Muscle of back (tissue), 13 donors: ENCODE measurements at places on chromosomes 7 and 10. TPM values are rescaled to one million over a fixed set of nuclear protein-coding genes. Genes with fewer than 3 reads are reported as not detected.

GRCh38 chr7:100435401-100436304 is 644 bp downstream of the PPP1R35 start:
- peak; percentile 34 for DNase-seq

DNA sequence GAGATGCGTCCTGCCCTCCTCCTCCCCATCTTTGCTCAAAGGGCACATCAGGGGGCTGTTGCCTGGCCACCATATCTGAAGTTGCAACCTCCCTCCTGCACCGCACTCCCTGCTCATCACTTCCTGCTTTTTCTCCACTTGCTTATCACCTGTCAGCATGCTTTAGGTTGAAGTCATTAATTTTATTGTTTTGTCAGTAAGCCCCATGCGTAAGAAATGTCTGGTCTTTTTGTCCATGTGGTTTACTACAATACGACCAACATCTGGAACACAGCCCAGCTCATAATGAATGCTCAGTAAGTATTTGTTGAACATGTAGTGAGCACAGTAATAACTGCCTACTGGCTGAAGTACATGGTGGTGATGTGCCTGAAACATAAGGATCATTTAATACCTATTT is 71.6 kb upstream of the GJD4 start:
- DNase-seq, result no peak

GRCh38 chr7:266851-267840 is 22.8 kb upstream of the FOXL3 start:
- DNase-seq, result no peak

DNA sequence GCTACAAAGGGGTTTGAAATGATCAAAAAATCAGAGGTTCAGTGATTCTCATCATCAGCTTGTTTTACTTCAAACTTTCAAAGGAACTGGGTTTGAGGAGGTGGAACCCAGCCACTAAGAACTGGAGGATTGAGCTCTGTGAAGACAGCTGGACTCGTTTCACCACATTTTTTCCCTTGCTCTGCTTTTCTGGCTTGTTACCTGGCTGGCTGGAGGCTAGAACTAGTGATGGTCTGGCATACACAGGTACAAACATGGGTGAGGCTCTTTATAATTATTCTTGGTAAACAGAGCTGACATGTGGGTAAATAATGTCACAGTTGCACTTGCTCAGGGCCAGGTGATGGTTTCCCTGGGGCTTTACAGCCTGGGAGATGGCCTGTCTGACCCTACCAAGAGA is 352.5 kb downstream of the FGFR2 start:
- DNase-seq, result no peak

FAM13C gene
- polyA plus RNA-seq, result 27.4 TPM

DNA sequence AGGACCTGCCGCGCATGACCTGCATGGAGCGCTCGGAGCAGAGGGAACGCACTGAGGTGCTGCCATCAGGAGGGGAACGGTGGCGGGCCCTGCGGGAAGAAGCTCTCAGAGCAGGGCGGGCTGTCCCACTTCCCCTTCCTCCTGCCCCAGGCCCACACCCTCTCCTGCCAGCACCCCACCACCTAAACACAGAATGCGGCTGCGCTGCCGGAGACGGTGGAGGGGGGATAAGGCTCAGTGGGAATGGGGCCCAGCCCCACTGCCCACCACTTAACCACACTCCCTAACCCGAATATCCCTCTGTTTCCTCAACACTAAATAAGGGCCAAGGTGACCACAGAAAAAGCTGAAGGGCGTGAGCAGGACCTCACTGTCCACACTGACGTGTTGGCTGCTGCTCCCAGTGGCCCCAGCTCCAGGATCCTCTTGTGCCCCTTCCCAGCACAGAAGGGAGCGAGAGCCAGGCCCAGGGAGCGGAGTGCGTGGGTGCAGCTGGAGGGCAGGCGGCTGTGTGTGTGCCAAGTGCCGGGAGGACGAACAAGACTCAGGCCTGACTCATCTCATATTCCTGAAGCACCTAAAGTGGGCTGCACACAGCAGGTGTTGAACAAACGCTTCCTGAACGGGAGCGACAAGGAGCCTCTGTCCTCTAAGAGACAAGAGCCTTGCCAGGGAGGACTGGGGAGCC is 116.8 kb downstream of the MAD1L1 start:
- DNase-seq, result no peak

GRCh38 chr7:15719311-15719710 is 32.8 kb upstream of the MEOX2 start:
- peak; percentile 66 for DNase-seq

GRCh38 chr10:100827819-100828737 is 82.7 kb downstream of the PAX2 start:
- DNase-seq, result peak; percentile 29

HMX2 gene
- not detected for polyA plus RNA-seq

GNAT3 gene
- 0.13 TPM for polyA plus RNA-seq

- no peak for DNase-seq
Measured at GRCh38 chr10:117327262-117327661, 48.0 kb downstream of the PDZD8 start.

GRCh38 chr10:49606981-49607535 is 3.1 kb upstream of the SLC18A3 start:
- DNase-seq, result peak; percentile 83

GRCh38 chr7:136874393-136875032 is 6.1 kb downstream of the CHRM2 start:
- DNase-seq, result no peak

GSTO2 gene
- polyA plus RNA-seq, result 1.4 TPM

- DNase-seq, result no peak
Measured at GRCh38 chr10:101567165-101568006, 20.7 kb downstream of the POLL start.

PLCE1 gene
- polyA plus RNA-seq, result 36.9 TPM

AKR1C4 gene
- polyA plus RNA-seq, result not detected

DNA sequence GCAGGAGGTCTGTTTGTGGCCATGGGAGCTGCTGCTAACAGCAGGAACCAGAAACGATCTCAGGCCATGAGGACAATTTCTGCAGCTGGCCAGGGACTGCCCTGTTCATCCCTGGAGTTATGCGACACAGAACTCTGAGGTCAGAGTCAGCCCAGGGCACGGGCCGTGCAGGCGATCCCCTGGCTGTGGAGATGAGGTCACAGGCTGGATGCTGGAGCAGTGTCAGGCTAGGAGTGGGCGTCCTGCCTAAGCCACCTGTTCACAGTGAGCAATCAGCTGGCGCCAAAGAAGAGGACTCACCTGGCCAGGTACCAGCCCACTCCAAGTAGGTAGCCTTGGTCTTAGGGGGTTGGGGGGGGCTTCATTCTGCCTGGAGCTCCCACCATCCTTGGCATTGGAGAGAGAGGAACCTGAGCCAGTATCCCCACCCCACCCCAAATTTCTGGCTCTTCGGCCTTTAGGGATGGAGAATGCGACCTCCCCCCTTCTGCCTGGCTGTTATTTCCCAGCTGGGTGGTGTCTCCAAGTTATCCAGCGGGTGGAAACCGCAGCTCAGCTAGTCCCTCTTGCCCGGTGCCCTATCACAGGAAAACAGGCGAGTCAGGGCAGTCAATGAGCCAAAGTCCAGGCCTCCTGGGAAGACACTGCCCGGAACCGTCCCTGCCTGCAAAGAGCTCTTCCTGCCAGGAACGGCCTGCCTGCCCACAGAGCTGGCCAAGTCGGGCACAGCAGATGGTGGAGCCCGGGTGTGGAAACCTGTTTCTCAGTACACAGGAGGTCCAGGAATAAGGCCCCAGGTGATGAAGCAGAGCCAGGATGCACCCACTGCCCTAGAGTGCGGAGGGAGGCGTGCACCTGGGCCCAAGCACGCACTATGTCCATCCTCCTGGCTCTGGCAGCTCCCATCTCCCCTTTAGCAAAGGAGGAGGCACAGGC is 1.8 kb upstream of the TTYH3 start:
- DNase-seq, result no peak

- DNase-seq, result no peak
Measured at GRCh38 chr10:122546242-122546641, 14.3 kb upstream of the DMBT1 start.

SEMA3A gene
- polyA plus RNA-seq, result 31.4 TPM

DNA sequence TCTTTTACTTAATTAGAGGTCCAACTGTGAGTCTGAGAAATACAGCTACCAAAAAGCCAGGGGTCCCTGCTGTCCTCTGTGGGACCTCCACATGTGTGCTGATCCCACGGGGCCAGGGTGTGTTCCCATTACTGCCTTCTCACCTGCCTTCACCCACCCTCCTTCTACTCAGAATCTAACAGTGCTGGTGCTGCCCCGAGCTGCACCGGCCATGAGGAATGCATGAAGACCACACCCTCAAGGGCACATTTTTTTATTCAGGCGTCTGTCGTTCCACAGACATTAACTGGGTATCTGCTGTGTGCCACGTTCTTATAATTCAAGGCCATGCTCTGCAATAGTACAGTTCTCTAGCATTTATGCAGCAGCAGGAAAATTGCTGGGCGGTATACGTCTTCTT is 188.5 kb upstream of the PFKP start:
- no peak for DNase-seq

DNA sequence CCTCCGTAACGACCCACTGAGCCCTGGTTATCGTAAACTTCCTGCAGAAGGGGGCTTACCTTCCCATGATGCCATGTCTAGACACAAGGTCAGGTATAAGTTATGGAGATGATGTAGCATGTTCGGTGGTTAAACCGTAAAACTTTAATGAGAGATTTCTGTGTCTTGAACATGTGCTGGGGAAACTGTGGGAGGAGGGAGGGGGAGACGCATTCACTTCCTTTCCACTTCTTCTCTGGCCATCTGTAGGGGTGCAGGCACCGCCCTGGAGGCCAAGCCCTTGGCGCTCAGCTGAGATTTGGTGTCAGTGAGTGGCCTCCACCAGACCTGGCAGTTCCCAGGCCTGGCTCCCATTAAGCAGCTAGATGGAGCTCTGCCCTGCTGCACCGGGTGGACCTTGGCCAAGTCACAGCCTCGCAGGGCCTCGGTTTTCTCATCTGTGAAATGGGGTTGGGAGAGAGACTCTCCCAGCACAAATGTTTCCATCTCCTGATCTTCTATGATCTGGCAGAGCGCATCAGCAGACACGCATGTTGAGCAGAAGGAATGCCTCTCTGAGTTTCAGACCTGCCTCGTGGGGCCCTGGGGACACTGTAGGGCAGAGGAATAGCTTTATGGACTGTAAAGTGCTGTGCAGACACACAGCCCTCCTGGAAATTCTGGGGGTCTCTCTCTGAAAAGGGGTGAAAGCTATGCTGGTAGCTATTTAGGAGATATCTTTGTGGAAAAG is 106.0 kb downstream of the COL26A1 start:
- no peak for DNase-seq

DNA sequence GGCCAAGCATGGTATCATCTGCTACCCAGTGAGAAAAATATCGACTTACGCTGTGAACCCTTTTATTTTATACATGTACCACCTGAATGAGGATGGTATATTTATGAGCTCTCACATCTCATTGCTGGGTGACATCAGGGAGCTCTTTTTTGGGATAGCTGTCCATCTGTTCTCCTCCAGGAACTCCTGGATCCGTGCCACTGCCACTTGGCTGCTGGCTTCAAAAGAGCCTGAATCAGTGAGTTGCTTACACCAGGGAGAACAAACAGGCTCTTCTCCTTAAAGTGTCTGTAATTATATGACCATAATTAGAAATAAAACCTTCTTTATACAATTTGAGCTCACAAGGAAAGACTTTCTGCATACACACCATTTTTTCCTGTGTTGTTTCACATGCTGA is 106.2 kb downstream of the KAT6B start:
- DNase-seq, result peak; percentile 43
